ENCODE measurements at places on chromosomes 3 and 15. TPM values are rescaled to one million over a fixed set of nuclear protein-coding genes. Genes with fewer than 3 reads are reported as not detected.

Gene STRA6
- total RNA-seq, result 30.8 TPM

Gene CEP19
- total RNA-seq, result 2.5 TPM

DNA sequence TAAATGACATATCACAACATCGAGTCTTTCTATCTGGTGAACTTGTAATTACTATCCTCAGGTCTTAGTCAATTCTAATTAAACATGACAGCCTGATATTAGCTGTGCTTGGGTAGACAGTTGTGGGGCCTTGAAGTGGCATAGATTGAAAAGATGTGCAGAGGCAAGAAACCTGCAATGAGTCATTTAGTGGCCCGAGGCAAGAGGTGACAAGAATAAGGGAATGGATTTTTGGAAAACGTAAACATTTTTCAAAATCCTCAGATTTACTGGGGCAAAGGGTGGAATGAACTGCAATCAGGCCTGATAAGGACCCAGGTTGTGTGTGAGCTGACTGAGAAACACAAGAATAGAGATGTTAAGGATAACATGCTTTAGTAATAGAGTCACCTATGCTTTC is 29.5 kb upstream of the ULK4 start:
- DNase-seq, result no peak

- no peak for DNase-seq
Observed at GRCh38 chr3:52054661-52055511, 1.5 kb downstream of the DUSP7 start.

- no peak for DNase-seq
Observed at GRCh38 chr3:51395493-51396213, 4.6 kb downstream of the RBM15B start.

DNA sequence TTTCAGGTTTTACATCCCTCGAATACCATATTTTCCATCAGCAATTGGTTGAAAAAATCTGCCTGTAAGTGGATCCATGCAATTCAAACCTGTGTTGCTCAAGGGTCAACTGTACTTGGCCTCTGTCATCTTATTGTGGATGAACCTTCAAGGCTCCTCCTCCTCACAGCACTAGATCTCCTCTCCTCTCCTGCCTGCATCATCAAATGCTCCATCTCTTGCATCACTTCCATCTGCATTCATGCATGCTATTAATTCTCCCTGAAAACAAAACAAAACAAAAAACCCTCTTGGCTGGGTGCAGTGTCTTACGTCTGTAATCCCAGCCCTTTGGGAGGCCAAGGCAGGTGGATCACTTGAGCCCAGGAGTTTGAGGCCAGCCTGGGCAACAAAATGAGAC is 10.1 kb downstream of the BCL2L10 start:
- DNase-seq, result peak; percentile 70

- no peak for DNase-seq
Observed at GRCh38 chr15:64847448-64847847, 5.7 kb downstream of the PLEKHO2 start.

DNA sequence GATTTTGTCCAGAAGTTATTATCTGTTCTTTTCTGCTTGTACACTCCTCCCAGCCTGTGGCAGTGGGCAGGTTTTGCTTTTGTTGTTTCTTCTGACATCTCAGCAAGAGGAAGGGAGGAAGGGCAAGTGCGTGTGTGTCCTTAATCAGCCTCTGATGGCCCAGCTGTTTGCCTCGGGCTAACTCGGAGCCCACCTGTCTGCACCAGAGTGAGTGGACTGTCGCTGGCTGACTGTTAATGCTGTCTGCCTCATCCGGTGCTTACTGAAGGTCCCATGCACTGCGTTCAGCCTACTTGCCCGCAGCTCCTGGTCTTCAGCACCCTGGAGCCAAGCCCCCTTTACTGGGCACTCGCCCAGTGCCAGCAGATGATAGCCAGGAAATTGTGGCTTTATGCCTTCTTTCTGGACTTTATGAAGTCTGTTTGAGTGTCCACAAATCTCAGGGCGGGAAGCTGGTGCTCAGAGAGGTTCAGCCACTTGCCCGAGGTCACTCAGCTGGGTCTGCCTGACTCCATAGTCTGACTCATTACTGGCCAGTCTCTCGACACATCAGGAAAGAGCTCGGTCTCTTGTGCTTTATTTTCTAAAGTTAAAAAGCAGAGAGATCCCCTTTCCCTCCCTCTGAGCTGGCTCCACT is 89.5 kb downstream of the CHRNA7 start:
- peak; percentile 18 for DNase-seq

All from Daoy (cell line).